GM12878 (cell line): ENCODE measurements at places on chromosomes 12 and 14.

- no peak for DNase-seq
Observed at GRCh38 chr14:78840898-78841297, 670.7 kb downstream of the NRXN3 start.

GRCh38 chr12:69042970-69043369 is 110.0 kb upstream of the CPM start:
- DNase-seq: no peak

GRCh38 chr12:125332900-125333299 is 267.7 kb downstream of the AACS start:
- DNase-seq: no peak

GRCh38 chr14:36817071-36817930 is 155.6 kb downstream of the PAX9 start:
- no peak for DNase-seq

DNA sequence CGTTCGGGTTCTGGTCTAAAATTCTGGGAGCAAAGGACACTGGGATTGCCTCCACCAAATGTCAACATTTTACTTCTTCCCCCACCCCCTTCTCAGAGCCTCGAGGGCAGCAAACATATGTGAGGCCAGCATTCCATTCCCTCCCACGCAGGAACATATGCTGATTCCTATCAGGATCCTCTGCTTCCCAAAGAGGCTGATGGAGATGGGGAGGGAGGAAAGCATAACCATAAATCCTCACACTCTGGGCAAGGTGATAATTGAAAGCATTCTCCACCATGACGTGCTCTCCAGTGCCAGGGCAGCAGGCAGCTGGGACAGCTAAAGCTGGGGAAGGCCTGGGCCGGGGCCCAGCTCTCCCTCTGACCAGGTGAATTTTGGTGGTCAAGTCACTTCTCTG is 395.0 kb downstream of the ZFP36L1 start:
- DNase-seq: no peak

- DNase-seq: no peak
Observed at GRCh38 chr12:52419656-52420055, 13.5 kb upstream of the KRT82 start.

DNA sequence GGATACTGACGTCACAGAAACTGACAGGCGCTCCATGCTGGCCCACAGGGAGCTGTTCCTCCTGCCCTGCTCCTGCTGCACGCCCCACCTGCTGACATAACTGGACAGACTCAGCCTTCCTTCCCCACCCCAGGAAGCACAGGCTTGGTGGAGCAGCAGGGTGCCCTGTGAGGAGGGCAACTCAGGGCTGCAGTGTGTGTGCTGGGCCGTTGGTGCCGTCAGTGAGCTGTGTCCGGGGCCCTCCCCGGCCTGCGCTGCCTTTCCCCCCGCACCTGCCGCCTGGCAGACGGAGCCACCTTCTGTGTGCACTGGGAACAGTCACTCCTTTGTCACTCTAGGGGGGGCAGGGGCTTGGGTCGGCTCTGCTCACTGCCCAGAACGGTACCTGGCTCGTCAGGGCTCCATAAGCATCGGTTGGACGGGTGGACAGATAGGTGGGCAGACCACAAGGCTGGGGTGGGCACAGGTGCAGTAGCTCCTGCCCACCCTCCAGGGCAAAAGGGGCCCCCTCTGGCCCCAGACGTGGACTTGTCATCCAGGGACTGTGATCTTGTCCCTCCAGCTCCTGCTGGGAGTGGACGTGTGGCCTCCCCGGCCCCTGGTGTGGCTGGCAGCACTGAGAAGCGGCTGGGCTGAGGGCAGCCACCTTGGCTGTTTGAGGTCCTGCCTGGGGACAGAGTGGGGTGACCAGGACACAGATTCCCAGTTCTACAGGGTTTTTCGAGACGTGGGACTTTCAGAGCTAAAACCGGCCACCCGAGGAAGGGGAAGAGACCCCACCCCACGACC is 32.8 kb downstream of the FBRSL1 start:
- DNase-seq: no peak

GRCh38 chr12:12432364-12432763 is 75.5 kb downstream of the BORCS5 start:
- no peak for DNase-seq

GRCh38 chr12:102527171-102527720 is 46.9 kb upstream of the IGF1 start:
- no peak for DNase-seq

- DNase-seq: no peak
Observed at GRCh38 chr12:26269562-26270284, 74.3 kb downstream of the SSPN start.

DNA sequence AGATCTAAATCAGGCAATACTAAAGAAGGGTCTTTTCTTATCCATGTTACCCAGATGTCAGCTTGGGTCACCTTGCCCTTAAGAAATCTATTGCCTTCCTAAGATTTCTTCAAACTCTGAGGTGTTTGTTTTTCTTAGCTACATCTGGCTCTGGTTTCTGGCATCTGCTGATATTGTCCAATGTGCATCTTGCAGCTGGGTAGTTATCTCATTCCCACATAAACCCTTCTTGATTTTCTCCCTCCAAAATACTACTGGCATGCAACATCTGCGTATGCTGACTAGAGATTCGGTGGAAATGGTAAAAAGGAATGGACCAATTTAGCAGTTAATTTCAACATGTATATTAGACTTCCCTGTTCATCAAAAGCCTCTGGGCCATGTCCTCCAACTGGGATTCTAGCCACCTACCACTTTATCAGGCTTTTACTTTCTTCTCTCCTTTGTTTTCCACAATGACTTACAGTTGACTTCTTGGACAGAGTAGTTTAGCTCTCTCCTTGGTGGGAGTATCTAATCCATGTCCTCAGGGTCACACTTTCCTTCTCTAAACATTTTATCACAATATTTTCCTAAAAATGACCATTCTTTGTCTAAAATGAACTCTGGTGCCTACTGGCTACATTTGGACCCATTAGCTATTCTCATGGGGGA is 324.8 kb upstream of the FAR2 start:
- DNase-seq: no peak

DNA sequence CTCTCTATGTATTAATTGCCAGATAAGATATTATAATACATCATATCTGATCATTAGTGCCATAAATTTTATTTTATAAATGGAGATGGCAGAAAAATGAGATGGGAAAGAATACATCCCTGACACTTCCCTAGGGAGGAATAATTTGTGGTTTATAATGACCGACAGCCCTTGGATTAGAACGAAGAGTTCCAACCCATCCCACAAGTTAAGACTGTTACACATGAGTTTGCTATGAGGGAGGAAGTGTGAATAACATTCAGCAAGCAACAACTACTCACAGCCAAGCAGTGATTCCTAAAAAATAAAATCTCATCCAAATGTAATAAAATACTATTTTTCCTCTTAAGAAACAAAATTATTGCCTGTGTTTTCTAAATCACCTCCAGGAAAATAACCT is 299.0 kb downstream of the CCDC91 start:
- DNase-seq: no peak

GRCh38 chr12:96193725-96194575 is at the start of gene ELK3:
ELK3 (plus strand) TSS chr12:96194375.
- no peak for DNase-seq

GRCh38 chr12:8913702-8914032 is 642 bp upstream of the PHC1 start:
- DNase-seq: no peak

GRCh38 chr14:86712176-86712575 is 1182.2 kb downstream of the FLRT2 start:
- no peak for DNase-seq

GRCh38 chr12:52168019-52168717 is 23.6 kb downstream of the KRT80 start:
- no peak for DNase-seq

DNA sequence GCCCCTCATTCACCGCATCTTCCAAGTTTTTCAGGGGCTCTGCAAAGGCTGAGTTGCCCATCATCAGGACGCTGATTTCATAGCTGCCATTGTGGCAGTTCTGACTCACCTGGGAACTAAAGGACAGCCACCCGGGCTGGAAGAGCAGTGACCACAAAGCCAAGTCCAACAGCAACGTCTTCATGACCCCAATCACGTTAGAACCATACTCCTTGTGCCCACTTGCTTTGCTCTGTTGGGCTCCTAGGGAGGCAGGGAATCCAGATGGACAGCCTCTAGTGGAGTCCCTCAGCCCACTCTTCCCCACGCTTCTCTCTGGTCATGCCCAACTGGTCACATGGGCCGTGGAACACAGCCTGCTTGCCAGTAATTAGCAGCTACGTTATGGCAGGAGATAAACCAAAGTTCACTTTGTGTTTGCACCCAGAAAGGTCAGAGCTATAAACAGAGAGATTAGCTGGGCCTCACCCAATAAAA is at the start of gene GUCY2C:
TSS of gene GUCY2C (minus strand) at position 335 of the 477 bp plus-strand sequence. CDS start at position 184, 151 bp downstream.
- no peak for DNase-seq

GRCh38 chr14:87866116-87866515 is 126.9 kb downstream of the GALC start:
- no peak for DNase-seq

- DNase-seq: no peak
Observed at GRCh38 chr14:43168371-43168925, 1338.6 kb downstream of the FSCB start.

- DNase-seq: no peak
Observed at GRCh38 chr14:74945852-74946658, 9.3 kb downstream of the PGF start.

GRCh38 chr14:58078068-58078467 is 73.9 kb downstream of the ARMH4 start:
- no peak for DNase-seq

DNA sequence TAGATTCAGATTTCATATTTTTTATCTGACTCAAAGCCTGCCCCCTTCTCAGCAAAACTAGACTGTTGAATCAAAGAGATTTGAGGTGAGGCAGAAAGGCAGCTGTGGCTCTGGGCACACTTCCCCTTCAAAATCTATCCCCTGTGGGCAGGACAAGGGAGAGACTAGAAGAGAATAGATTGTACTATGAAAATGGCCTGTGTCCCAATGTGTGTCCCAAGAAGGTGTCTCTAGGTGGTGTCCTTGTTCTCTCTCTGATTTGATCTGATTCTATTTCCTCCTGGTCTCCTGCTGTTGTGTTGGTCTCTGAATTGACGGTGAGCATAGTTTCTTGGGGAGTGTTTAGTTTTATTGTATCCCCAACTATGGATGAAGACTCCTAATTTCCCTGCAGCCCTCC is 565.8 kb upstream of the ATP2B1 start:
- DNase-seq: no peak

DNA sequence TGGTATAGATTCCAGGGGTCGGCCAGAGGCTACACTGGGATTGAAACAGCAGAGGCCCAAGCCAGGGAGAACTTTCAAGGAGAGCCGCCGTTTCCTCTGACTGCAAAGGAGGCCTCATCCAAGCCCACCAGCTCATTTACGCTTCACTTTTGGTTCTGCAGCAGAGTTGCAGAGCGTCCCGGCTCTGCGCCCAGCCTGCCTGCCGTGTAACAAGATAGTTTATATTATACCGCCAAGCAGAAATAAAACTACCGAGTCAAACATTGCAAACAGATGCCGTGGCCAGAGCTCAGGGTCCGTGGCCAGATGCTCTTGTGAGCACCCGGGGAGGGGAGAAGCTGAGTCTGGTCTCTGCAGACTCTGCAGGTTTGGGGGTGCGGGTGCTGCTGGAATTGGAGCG is 60.7 kb upstream of the TBX3 start:
- no peak for DNase-seq

GRCh38 chr14:90368946-90369721 is 27.7 kb upstream of the CALM1 start:
- DNase-seq: no peak

DNA sequence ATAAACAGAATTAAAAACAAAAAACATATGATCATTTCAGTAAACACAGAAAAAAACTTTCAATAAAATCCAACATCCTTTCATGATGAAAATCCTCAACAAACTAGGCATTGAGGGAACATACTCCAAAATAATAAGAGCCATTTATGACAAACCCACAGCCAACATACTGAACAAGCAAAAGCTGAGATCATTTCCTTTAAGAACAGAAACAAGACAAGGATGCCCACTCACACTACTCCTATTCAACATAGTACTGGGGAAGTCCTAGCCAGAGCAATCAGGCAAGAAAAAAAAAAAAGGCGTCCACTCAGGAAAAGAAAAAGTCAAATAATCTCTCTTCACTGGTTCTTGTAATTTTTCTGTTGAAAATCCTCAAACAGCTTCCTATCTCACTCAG is 30.1 kb downstream of the MRPL42 start:
- DNase-seq: no peak

GRCh38 chr14:89128311-89129026 is 288.6 kb downstream of the FOXN3 start:
- DNase-seq: no peak

GRCh38 chr12:103392722-103393121 is 103.0 kb downstream of the C12orf42 start:
- DNase-seq: peak; percentile 79

GRCh38 chr12:56451147-56451546 is 1.9 kb upstream of the TIMELESS start:
- no peak for DNase-seq

GRCh38 chr12:49293056-49293956 is 1.6 kb upstream of the PRPH start:
- no peak for DNase-seq

DNA sequence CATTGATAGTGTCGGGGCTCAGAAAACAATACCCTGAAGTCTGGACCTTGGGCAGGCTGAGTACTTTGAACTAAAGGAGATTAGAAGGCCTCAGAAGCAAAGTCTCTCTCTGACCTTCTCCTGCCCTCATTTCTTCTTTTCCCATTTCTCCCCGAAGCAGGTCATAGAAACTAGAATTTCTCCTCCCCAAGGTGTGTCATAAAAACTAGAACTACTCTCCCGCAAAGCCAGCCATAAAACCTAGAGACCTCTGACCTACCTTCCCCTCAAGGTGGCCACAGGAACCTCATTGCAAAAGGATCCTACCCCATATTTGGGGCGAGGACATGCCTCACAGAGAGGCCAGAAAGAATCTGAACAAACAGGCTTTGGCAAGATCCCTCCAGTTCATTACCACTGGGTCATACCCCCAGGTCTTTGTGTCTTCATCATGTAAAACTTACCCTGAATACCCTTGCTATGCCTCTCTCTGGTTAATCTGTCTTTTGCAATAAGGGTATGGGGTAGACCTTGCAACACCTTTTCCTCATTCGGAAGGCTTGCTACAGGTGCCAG is 64.7 kb upstream of the ZFP36L1 start:
- no peak for DNase-seq

DNA sequence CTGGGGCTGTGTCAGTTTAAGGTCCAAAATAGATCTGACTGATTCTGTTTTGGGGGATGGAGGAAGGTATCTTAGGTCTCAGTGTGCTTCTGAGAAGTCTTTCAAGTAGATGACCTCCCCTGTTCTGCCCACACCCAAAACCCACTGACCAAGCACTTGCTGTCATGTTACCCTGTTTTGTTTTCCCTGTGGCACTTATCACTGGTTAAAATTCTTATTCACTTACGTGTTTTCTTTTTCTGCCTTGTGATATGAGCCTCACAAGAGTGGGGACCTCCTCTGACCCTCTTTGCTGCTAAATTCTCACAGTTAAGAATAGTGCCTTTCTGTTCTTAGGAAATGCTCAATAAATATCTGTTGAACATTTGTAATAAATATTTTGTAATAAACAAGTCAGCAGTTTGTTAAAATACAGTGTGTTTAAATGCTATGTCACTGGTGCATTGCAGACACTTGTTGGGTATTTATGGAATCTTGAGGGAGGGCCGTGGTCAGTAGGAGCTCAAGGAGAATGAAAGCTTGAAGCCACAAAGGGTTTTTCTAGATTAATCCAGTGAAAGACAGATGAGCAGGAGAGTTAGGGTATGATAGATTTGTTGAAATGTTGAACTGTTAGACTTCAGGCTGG is 20.9 kb downstream of the PLEKHA5 start:
- no peak for DNase-seq
